HAP-1 (cell line): ENCODE measurements at places on chromosomes 3 and 15.

DNA sequence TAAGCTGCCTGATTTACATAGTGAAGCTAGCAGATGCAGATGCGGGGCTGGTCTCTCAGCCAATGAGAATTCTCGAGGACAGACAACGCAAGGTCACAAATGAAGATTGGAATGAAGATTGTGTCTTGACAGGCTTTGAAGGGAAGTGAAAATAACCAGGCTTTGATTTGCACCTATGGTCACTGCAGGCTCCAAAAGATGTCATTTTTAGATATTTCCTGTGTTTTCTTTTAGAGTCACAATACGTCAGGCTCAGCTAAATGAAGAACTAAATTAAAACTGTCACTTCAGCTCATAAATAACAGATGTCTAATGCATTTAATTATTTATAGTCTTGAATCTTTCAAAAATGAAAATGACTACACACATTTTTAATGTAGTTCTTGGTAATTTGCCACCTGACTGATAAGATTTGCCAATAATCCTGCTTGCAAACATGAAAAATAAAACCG, 99.5 kb downstream of the SQOR start:
- no peak for DNase-seq

DNA sequence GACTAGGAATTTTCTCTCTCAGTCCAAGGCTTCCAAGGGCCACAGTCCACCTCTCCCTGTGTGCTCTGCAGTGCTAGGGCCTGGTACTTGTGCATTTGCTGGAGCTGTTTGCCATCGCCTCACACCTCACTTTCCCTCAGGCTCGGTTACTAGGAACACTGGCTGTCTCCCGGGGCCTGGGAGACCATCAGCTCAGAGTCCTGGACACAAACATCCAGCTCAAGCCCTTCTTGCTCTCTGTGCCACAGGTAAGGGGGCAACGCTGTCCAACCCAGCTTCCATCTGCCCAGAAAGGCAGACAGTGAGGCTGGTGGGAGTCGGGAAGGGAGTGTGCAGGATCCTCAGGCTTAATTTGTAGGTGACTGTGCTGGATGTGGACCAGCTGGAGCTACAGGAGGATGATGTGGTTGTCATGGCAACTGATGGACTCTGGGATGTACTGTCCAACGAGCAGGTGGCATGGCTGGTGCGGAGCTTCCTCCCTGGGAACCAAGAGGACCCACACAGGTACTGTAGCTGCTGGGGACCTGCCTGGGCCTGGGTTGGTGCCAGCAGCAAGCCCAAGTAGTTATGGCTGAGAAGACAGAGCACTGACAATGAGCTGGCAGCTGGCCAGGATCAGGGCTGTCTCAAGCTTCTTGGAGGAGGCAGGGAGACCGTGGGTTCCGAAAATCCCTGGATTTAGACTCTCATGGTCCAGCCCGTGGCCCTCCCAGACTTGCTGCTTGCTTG, 3.4 kb downstream of the PPM1M start:
- DNase-seq = peak; percentile 34

- peak; percentile 71 for DNase-seq
Measured at GRCh38 chr3:117114517-117115265, 405.1 kb downstream of the TUSC7 start.

DNA sequence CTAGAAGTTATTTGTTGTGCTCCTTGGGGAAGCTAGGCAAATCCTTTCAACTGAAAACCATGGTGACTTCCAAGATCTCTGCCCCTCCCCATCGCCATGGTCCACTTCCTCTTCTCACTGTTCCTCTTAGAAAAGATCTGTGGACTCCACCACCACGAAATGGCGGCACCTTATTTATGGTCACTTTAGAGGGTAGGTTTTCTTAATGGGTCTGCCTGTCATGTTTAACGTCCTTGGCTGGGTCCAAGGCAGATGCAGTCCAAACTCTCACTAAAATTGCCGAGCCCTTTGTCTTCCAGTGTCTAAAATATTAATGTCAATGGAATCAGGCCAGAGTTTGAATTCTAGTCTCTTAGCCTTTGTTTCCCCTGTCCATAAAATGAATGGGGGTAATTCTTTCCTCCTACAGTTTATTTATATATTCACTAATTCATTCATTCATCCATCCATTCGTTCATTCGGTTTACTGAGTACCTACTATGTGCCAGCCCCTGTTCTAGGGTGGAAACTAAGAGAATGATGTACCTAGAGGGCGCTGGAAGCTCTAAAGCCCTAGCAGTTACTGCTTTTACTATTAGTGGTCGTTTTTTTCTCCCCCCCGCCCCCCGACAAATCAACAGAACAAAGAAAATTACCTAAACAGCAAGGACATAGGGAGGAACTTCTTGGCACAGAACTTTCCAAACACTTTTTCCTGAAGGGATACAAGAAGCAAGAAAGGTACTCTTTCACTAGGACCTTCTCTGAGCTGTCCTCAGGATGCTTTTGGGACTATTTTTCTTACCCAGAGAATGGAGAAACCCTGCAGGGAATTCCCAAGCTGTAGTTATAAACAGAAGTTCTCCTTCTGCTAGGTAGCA, 657 bp downstream of the PATL2 start:
- DNase-seq = no peak

DNA sequence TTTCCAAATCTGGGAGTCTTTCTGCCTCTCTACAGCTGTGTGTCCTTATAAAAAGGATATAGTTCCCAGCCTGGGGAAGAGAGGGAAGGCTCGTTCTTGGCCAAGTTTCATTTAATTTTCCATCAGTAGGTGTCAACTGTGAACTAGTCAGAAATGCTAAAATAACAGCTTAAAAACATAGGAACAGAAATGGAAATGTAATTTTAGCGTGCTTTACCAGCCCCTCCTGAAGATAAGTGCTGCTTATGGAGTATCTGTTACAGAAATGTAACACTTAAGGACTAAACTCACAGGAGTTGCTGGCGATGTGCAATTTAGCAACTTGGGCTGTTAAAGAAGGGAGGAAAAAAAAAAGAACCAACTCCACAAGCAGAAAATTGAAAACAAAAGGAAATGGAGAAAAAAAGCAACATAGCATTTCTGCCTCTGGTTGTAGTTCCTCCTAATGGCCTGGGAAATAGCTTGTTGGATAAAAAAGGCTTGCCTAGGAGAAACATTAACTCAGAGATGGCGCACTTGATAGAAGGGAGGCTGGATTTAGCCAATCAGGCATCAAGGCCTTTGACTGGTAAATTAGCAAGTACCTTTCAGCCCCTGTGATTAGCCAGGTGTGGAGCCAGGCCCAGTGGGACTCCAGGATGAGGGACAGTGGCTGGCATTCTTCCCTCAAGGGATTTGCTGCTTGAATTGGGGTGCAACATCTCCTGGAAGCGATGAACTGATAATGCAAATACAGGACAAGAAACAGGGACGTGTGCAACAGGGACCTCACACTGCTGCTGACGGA, 84.3 kb downstream of the RPLP1 start:
- DNase-seq = no peak

DNA sequence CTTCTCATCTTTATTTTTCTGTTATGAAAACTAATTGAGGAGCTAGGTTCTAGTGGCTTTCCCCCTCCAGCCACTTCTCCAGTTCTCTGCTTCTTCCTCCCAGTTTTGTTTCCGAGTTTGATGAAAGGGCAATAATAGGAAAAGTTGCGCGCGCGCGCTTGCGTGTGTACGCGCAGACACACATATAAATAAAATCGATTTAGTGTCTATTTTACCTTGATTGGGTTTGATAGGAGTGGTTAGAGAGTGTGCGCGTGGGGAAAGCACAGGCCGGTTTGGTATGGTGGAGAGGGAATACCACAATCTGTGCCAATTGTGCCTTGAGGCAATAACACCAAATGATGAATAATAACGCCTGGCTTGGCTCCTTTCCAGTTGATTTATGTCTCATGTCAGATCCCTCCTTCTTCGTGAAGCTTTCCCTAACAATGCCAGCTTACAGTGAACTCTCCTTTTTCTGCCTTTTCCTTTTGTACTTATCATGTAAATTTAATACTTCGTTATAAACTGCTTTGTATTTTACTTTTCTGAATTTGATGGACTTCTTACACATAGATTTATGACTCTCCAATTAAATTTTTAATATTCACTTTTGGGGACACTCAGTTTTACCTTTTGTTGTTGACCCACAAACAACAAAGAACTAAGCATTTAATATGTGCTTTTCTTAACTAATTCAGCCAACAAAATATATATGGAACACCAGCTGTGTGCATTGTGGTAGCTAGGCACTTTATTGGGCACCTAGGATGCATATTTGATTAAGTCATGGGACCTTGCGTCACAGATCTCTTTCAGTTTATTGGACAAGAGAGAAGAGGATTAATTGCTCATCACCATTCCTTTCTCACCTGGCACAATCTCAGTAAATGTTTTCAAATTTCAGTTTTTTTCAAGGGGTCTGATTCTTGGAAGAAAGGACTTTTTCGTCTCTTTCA, 1.7 kb downstream of the TIPARP start:
- DNase-seq = peak; percentile 89
